ENCODE measurements at places on chromosomes 5 and 9.
A peak's percentile ranks its signal among the peaks of the same experiment; 100 is the strongest.

DNA sequence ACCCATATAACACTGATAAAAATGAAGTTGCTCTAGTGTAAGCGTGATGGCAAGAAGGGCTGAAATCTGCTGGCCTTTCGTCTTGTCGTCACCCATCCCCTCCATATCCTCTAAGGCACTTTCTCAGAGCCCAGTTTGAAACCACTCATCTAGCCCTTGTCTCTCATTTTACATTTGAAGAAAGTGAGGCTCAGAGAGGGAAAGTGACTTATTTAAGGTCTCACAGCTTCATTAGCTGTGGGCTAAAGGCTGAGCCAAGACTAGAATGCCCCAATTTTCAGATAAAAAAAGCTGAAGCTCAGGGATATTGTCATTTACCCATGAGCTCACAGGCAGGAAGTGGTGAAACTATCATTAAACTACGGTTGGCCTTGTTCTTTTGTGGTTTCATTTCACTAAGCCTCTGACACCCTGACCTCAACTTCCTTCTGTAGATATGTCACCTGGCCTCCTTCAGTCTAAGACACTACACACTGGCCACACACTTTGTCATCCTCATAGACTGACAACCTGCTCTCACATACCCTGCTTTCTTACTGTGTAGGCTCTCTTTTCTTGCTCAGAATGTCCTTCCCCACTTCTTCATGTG lies 176.7 kb upstream of the DMAC1 start:
- DNase-seq = peak; percentile 39

GRCh38 chr5:88666761-88667495 lies 216.1 kb downstream of the MEF2C start:
- DNase-seq = no peak

- no peak for DNase-seq
Observed at GRCh38 chr9:30972654-30973053, 1411.8 kb upstream of the ACO1 start.

GRCh38 chr5:74251141-74252035 lies 389.1 kb downstream of the ENC1 start:
- DNase-seq = no peak

- no peak for DNase-seq
Observed at GRCh38 chr5:110536120-110537115, 190.1 kb downstream of the TMEM232 start.

DNA sequence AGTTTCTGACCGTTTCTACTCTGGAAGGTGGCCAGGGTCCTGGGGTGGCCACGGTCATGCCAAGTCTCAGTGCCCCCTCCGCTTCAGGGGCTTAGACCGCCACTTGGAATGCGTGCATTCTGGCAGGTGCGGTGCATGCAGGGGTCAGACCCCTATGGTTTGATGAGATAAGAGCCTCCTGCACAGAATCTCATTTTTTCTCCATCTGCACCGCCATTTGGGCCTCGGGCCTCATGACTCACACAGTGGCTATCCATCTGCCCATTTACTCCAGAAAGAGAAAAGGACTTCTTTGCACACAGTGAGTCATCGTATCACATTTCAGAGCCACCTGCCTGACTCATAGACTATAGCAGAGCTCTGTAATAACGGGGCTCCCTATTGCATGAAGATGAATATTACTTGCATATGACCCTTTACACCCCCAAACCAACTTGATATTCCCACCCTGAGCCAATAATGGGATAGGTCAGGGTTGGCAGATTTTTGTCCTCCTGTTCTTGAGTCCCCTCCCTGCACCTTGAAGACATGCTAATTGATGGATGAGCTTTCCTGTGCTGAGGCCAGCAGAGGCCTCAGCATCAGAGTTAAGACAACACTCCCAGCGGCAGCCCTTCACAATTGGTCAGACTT lies 157.4 kb downstream of the NR3C1 start:
- no peak for DNase-seq

DNA sequence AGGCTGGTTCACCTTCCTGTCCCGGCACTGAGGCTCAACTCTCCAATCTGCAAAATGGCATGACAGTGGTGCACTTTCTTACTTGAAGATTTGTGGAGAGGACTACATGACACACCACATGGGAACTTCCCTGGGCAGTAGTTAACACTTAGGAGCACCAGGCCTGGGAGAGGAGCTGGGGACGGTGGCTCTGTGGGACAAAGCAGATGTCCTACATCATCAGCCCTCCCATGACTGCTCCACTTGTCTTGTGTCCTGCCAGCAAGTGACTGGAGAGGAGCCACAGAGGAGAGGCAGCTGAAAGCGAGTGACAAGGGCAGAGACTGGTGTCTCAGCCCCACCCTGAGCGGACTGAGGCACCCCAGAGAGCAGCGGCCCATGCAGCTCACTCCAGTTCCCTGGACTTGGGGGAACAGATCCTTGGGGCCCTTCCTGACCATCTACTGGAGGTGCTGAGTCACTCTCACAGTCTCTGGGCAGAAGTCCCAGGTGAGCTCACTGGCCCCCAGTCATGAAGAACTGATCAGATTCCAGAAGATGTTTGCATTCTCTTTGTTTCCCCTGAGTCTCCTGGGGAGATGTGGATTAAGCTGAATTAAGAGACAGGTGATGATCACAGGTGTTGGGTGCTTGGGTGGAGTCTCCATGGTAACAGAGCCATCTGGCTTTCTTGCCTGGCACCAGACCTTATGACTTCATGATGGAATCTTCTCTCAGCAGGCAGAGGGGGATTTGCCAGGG lies 13.2 kb upstream of the SLC25A48 start:
- no peak for DNase-seq

GRCh38 chr9:114093031-114093471 lies 6.0 kb downstream of the KIF12 start:
- DNase-seq = no peak

DNA sequence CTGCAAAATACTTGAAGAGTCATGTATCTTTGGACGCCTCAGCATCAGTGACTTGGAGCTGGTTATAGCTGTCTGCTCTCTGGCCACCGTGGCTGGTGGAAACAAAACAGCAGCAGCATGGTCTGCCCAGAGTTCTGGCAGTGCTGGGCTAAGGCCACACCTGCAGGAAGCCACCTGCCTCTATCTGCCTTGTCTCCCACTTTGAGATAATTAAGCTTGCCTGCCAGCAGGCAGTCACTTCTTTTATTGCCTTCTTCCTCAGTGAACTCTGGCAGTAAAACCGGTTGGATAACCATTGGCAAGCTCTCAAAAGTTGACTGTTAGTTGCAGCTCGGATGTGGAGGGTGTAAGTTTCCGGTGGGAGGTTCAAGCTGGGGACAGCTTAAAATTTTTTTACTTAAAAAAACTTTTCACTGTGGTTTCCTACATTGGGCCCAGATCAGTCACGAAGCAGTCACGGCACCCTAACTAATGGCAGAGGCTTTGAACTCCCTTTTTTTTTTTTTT lies 4.9 kb downstream of the SMIM3 start:
- DNase-seq = peak; percentile 66

DNA sequence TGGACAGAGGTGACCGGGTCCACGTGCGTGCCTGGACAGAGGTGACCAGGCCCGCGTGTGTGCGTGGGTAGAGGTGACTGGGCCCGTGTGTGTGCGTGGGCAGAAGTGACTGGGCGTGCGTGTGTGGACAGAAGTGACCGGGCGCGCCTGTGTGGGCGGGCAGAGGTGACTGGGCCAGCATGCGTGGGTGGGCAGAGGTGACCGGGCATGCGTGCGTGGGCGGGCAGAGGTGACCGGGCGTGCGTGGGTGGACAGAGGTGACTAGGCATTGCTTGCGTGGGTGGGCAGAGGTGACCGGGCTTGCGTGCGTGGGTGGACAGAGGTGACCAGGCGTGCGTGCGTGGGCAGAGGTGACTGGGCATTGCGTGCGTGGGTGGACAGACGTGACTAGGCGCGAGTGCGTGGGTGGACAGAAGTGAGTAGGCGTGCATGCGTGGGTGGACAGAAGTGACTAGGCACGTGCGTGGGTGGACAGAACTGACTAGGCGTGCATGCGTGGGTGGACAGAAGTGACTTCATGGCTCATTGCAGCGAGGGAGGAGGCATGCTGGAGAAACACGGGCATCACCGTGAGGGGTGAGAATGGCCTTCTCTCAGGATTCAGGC lies 254.1 kb upstream of the IRX4 start:
- DNase-seq = no peak

DNA sequence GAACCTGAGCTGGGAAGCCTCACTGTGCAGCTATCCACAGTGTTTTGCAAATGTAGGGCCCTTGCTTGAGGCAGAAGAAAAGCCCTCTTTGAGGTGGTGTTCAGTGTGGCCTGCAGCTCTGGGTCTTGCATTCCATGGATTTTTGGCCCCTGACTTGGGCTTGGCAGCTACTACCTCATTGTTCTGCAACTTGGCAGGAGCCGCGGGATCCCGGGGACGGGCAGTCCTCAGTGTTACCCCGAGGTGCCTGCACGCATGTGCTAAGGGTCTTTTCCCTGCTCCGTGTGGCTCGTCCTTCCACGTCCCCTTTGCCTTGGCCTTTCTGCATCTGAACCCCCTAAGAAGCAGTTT lies 39.8 kb downstream of the NEK6 start:
- DNase-seq = no peak

DNA sequence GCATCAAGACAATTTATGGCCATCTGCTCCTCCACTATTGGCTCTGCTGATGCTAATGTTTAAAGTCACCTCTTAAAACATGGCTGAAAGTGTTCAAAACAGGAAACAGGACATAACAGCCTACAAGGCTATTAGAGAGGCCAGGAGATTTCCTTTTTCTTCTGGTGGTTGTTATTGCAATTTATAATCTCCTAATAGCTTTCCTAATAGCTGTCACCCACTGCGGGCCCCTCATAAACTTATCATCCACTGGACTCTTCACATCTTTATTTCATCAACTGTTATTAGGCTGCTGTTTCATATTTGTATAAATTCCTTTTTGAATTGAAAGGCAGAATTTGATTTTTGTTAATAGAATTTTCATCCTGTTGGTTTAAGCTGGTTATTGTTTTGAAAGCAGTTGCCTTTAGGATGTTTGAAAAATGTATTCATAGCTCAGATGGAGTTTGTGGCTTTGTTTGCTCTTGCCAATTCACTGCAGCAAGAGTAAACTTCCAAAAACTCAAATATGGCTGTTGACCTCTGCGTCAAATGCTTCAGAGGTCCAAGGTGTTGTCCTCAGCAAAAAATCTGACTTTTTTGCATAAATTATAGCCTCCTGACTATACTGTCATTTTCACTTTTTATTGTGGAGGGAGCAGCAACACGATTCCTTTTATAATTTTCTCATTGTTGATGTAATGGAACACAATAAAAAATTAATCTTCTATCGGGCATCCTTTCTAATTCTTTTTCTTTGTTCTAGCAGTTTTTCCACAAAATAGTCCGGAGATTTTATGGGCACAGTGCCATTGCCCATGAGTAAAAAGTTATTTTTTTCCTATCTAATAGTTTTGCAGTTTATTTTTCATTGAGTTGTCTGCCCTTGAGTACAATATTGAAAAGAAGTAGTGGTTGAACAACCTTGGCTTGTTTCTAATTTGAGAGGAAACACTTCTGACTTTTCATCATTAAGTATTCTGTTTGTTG lies 69.3 kb downstream of the MAT2B start:
- DNase-seq = no peak

GRCh38 chr9:31119890-31120454 lies 1264.5 kb upstream of the ACO1 start:
- peak; percentile 8 for DNase-seq

DNA sequence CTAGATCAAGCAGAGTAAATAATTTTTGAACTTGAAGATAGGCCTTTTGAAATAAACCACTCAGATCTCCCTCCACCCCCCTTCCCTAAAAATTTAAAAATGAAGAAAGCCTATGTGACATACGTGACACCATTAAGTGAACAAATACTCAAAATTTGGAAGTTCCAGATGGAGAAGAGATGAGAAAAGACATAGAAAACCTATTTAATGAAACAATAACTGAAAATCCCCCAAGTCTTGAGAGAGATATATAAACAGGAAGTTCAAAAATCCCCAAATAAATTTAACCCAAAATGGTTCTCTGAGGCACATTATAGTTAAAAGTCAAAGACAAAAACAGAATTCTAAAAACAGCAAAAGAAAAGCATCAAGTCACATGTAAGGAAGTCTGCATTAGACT lies 428.6 kb downstream of the PSAT1 start:
- no peak for DNase-seq

DNA sequence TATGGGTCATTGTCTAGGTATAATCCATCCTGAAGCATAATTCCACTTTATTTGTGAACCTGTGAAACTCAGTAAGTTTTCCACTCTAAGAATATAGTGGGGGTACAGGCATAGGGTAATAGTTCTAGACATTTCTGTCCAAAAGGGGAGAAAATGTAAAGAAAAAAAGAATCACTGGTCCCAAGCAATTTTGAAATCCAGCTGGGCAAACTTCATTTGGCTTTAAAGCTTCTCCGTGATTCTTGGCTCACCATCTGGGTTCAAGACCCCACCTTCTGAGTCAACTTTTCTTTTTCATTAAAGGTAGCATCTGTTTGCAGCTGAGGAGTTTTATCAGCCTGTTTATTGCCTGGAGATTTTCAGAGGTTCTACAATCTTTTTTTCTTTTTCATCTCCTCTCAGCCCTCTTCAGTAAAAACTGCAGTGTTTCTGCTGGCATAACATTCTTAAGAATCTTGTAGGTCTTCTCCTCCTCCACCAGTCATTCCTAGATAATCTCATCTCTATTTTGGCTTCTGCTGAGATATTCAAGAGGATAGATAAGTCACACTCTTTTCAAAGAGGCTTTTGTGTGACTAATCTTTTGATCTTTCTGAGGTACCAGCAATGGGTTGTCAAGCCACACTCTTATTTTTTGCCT lies 126.1 kb upstream of the PITX1 start:
- no peak for DNase-seq

DNA sequence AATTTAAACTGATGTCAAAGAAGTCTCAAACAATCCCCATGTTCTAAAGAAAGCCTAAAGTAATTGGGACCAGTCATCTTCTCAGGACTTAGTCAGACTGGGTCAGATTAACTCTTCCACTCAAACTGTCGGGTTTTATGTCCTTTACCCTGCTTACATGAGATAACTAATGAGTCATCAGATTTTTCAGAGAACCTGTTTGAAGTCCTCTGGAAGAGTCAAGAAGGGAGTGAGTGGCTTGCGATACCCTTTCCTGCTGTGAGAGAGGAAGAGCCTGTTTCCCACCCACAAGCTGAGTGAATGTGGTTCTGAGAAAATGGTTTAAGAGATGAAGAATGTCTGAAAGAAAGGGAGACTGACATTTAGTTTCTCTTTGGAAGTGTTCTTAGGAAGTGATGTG lies 1866.7 kb upstream of the C9orf72 start:
- DNase-seq = no peak

- no peak for DNase-seq
Observed at GRCh38 chr9:133107245-133107722, 13.8 kb downstream of the RALGDS start.

GRCh38 chr9:92324431-92324830 lies 719 bp downstream of the NOL8 start:
- no peak for DNase-seq

GRCh38 chr5:134177369-134178095 lies 782 bp upstream of the SKP1 start:
- peak; percentile 71 for DNase-seq

DNA sequence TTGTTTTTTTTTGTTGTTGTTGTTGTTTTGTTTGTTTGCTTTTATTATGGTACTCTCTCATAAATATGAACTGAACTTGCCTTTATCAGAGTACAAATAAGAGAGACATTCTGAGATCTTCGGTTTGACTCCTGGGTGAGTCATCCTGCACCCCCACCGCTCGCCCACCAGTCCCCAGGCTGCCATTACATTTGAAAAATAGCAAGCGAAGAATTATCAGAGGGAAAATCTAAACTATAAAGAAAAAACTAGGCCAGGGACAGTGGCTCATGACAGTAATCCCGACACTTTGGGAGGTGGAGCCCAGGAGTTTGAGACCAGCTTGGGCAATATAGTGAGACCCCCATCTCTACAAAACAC lies 122.1 kb upstream of the MAP3K1 start:
- peak; percentile 64 for DNase-seq

Data from stimulated activated naive CD4-positive, alpha-beta T cell treated with Interleukin-2 at 50 U/mL for 16 hours (primary cell).